ENCODE measurements at places on chromosomes 11 and 22.

DNA sequence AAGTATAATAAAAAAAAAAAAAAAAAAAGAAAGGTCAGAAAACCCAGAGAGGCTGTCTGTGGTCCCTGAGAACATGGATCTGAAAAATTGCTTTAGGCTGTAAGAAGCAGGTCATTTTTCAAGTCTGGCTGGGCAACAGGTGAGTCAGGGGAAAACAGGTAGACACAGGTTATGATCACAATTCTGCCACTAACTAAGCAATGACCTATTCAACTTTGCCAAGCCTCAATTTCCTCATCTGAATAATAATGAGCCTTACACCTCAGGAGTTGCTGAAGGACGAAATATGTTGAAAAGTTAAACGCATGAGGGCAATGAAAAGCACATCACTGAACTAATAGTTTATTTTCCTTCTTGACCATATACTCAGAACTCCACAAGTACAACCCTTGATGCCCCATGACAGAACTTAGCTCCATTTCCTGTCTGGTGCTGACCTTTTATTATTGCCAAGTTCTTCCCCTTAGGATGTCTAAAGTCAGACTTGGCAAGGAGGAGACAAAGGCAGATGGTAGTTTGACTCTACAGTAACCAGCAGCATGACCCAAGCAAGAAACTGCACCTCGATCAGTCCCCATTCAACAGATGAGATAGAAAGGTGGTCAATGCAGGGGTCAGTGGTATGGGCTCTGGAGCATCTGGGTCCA, 93.6 kb downstream of the SYN3 start:
- no peak for DNase-seq

DNA sequence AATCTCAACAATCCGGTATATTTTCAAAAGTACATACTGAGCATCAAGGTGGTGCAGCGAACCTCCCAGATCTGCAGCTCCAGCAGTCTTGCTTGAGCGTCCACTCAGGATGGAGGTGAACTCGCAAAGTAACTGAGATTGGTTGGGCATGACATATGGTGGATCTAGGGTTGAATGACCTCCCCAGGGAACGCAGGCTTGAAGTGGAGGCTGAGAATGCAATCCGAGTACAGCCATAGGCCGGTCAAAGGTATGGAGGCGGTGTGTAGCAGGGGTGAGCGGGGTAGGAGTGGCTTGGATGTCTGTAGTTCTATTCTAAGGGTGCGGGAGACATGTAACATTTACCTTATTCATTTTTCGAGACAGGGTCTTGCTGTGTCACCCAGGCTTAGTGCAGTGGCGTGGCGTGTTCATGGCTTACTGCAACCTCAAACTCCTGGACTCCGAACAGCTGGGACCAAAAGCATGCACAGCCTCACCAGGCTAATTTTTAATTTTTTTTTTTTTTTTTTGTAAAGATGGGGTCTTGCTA, 631 bp upstream of the C22orf39 start:
- no peak for DNase-seq

GRCh38 chr22:27327497-27327896, 474.1 kb downstream of the MN1 start:
- DNase-seq, result no peak

DNA sequence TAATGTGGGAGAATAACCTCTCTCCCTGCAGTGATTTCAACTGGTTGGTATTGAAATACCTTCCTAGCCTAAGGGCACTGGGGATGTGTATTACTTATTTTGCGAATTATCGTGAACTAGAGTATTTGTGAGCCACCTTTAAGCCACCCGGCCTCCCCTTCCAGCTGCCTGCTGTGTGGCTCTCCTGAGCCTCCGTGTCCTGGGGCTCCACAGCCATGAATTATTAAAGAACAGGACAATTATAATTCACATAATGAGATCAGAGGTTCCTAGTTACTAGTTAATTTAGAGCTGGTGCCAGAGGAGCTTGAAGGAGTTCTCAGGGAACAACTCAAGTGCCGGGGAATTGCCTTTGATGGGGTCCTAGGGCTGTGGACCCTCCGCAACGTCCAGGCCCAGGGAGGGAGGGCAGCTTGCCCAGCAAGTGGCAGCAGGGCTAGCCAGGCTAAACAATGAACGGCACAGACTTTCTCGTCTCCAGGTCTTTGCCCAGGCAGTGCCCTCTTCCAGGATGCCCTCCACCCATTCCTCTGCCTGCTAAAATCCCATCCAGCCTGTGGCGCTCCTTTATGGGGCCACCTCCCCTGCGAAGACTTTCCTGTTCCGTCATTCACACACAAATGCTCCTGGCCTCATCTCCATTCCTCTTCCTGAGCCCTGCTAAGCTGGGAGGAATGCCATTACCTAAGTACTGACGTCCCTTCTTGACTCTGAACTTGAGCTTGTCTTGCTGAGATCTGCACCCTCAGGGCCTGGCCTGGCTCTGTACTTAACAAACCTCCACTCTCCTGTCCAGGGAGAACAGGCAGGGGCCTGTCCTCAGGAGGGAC, 91.5 kb downstream of the RTL6 start:
- DNase-seq, result peak; percentile 20

GRCh38 chr11:24615451-24616160, 118.8 kb downstream of the LUZP2 start:
- DNase-seq, result no peak

- DNase-seq, result no peak
Measured at GRCh38 chr11:35425603-35426212, 6.3 kb upstream of the SLC1A2 start.

- DNase-seq, result no peak
Measured at GRCh38 chr11:31424652-31425051, 55.0 kb downstream of the DNAJC24 start.

- no peak for DNase-seq
Measured at GRCh38 chr11:35909511-35910265, 34.2 kb upstream of the LDLRAD3 start.

All from iPS DF 6.9 (cell line).